ENCODE measurements at places on chromosomes 6 and 20.

DNA sequence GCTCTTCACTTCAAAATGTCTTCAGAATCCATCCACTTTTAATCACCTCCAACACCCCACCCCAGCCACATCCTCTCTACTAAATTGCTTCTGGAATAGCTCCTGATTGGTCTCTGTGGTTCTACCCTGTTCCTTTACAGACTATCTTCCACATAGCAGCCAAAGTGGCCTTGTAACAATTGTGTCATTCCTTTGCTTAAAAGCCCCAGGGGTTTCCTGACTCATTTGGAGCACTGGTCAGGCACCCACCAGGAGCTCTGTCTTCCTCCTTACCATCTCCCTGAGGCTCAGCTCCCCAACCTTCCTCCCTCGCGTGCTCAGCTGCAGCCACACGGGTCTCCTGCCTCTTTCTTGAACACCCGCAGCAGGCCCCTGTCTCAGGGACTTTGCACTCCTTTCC lies 126.8 kb downstream of the HIVEP1 start:
- DNase-seq = no peak

GRCh38 chr20:2144850-2145249 lies 43.2 kb downstream of the STK35 start:
- DNase-seq = no peak

- peak; percentile 77 for DNase-seq
These were observed 778 bp upstream of the LOC128125822 start for GRCh38 chr6:63571361-63572043.

DNA sequence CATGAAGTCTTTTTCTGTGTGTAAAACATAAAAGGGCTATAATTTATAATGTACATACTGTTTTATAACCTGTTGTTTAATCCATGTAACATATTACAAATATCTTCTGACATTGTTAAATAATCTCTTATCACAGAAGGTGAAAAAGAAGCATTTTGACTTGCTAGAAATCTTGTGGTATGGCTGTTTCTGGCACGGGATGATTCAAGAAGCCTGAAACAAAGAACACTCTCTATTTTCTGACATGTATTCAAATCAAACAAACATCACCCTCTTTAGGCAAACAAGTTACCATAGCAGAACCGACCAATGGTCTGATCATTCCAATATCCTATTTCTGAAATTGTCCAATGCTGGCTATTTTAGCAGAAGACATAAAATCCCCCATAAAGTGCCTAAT lies 55.4 kb downstream of the HS3ST5 start:
- DNase-seq = no peak

GRCh38 chr6:143603455-143603854 lies 74.3 kb upstream of the PHACTR2 start:
- DNase-seq = no peak

- DNase-seq = no peak
These were observed 195.7 kb downstream of the COL19A1 start for GRCh38 chr6:70062010-70062409.

DNA sequence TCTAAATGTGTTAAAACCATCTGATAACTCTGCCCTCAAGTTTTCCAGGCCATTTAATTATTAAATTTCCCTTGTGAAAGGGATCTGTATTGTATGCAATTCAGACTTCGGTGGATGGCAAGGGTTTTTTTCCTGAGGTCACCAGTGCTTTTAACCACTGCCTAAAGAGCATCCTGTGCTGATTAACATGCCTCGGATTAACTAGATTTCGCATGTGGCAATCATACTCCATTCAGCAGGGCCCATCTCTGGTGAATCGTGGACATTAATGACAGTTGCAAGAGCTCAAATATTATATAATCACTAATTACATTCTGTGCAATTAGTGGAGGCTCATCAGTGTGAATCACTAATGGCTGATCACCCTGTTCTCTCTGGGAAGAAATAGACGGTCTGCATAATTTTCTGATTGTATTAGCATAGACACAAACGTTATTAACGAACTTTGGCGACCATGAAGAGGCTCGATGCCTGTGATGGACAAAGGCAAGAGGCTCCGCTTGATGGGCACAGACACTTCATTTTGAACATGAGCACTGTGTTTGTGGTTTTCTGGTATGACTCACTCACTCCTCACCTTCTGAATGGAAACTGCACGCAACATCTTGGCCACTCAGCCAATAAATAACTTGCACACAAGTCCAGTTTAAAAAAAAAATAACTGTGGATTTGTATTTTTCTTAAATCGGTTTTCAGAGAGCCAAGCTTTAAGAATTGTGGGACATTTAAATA lies 31.4 kb downstream of the LINC00237 start:
- DNase-seq = no peak

DNA sequence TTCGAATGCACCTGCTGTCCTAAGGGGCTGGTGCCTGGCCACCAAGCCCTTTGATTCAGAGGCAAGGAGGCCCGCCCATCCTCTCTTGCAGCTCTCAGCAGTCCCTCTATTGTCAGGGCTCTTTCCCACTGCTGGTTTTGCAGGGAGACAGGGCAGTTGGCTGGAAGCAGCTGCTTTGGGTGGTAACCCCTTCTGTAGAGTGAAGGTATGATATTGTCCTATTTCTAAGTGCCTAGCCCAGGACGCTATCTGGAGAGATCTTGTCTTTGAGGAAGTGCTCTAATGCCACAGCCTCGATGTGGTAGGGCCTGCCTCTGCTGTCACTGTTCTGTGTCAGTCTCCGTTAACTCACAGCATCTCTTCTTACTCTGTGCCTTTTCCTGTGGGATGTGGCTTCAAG lies 5.6 kb downstream of the PLCG1 start:
- DNase-seq = no peak

GRCh38 chr6:12331474-12331873 lies 41.3 kb downstream of the EDN1 start:
- DNase-seq = no peak

DNA sequence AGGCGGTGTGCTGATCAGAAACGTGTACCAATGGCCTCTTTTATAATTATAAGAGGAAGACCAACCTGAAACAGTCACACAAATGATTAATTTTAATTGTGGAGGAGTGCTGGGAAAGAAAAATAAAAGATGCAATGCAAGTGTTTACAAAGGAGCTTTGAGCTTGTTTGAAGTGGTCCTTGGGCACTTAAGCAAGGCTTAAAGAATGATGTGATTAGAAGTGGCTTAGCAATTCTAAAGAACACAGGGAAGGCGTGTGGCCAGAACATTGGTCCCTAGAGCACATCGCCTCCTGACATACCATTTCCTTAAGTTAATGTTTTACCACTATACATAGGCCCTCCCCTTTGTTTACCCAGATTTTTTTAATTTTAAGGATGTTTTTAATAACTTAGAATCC lies 26.1 kb downstream of the PTPN1 start:
- DNase-seq = no peak

DNA sequence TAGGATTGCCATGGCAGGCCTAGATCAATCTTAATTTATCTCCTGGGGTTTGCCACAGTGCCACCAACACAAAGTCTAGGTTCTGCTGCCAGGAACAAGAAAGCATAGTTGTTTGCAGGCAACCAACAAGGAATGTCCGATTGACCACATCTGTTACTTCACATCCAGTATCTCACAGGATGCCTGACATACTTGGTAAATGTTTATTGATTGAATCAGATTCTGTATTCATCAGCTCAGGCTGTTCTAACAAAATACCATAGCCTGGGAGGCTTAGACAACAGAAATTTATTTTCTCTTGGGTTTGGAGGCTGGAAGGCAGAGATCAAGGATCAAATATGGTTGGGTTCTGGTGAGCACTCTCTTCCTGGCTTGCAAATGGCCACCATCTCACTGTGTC lies 26.3 kb upstream of the MC3R start:
- no peak for DNase-seq

- no peak for DNase-seq
These were observed 38.8 kb downstream of the MAP7 start for GRCh38 chr6:136511397-136511796.

GRCh38 chr6:154738551-154738961 lies 5.3 kb downstream of the SCAF8 start:
- no peak for DNase-seq

DNA sequence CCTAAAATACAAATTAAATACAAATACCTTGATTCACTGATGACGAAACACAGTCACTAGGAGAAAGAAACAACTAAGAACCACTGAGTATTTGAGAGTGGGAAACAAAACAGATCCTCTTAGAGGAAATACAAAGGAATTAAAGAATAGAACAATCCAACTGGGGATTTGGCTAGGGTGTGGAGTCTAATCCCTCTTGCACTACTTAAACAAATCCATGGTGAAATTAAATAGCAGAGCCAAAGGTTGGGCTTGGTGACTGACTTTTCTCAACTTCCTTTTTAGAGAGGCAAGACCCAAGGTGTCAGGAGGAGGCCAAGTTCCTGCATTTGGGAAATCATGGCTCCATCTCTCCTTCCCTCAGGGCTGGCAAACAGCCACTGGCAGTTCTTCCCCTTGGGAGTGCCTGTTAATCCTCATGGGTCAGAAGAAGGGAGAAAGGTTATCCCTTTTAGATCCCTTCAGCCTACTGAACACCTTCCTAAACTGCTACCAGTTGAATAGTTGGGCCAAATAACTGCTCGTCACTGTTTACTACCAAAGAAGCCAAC lies 101.2 kb upstream of the TRAF3IP2 start:
- no peak for DNase-seq

- DNase-seq = no peak
These were observed 28.5 kb upstream of the EMILIN3 start for GRCh38 chr20:41394931-41395666.

GRCh38 chr6:296151-297122 lies 4.2 kb downstream of the DUSP22 start:
- DNase-seq = no peak

- DNase-seq = no peak
These were observed 180.0 kb downstream of the GJA10 start for GRCh38 chr6:90074161-90074850.

DNA sequence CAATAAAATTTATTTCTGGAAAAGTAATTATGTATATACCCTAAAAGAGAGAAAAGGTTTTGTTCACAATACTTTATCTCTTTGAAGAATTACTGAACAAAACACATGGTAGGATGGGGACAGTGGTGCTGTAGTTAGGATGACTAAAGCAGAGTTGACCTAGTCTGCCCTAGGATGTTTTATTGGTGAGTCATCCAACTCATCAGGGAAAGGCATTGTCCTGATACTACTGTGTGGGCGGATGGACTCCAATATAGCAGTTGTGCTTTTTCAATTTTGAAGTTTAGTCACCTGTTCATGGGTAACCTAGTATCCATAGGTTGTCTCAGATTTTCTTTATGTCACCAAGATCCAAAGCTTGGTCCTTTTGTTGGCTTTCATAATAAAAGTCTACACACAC lies 53.3 kb upstream of the EYS start:
- DNase-seq = no peak

- DNase-seq = no peak
These were observed 23.4 kb downstream of the DNPH1 start for GRCh38 chr6:43205849-43206248.

DNA sequence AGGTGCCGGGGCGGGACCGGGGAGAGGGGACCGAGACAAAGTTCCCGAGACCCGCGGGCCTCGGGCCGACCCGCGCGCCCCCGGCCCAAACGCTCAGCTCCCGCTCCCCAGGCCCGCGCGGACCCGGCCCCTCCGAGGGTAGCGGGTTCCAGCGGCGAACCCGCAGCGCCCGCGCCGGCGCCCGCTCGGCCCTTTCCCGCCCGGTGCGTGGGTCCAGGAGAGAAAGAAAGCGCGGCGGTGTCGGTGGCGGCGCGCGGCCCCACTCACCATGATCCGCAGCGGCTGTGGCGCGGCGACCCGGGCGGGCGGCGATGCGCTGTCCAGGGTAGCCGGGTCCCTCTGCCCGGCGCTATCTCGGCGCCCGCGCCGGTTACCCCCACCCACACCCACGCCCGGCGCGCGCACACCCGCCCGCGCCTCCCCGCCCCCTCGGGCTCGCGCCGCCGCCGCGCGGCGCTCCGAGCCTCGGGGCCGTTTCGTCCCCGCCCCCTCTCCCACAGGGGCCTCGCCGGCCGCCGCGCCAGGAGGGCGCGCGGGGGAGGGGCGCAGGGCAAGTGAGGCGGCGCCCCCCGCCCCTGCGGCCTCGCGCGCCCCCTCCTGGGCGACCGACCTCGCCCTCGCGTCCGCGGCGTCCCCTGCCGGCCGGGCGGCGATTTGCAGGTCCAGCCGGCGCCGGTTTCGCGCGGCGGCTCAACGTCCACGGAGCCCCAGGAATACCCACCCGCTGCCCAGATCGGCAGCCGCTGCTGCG lies at the start of gene ELOVL2:
ELOVL2 (minus strand) TSS at position 345 of the 751 bp plus-strand sequence; CDS start at position 270, 75 bp downstream.
- DNase-seq = no peak

DNA sequence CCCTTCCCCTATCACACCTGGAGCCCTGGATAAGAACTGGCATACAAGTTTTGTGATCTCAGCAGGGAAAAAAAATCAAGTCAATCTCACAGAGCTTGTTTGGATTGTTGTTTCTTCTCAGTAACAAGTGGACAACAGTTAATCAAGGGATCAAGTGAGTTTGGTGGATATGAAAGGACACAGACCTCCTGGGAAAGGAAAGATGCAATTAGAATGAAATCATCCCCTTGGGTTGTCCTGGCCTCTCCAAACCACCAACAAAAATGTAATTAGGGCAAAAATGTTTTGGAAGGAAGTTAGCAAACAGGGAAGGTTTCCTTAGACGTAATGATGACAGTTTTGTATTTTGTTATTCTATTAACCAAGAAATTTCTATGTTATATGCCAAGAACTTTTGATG lies 99.1 kb upstream of the PRDM1 start:
- no peak for DNase-seq

GRCh38 chr6:45712786-45713185 lies 302.9 kb downstream of the CLIC5 start:
- DNase-seq = no peak

- no peak for DNase-seq
These were observed 6.0 kb downstream of the HSF2 start for GRCh38 chr6:122405417-122405816.

DNA sequence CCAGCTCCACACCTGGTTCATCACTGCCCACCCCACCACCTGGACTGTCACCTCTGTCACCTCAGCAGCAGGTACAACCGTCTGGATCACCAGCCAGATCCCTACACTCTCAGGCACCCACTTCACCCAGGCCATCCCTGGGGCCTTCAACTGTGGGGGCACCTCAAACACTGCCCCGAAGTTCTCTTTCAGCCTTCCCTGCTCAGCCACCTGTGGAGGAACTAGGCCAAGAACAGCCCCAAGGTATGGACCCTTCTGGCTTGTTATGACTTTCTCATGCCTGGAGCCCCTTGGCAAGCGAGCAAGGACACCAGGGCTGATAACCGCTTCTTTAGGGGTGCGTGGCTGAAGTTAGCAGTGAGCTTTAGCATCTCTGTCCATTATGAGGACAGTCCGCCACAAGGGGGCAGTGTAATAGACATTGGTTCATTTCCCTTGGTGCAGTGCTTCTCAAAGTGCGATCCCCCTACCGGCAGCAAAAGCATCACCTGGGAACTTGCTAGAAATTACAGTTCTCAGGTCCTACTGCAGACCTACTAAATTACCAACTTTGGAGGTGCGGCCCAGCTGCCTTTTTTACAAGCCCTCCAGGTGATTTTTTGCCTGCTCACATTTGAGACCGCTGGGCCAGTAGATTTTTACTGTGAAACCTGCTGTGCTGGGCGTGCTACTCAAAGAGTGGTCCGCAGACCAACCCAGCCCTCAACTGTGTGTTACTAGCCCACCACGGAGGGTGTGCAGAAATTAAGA lies 32.5 kb downstream of the PNPLA1 start:
- peak; percentile 90 for DNase-seq

GRCh38 chr6:44255105-44255808 lies 2.1 kb downstream of the SLC35B2 start:
- no peak for DNase-seq

Data from cardiac septum (tissue), 1 donor.